ENCODE measurements at places on chromosomes 7 and 10.

- DNase-seq: no peak
Observed at GRCh38 chr7:45699015-45699309, 124.8 kb downstream of the ADCY1 start.

DNA sequence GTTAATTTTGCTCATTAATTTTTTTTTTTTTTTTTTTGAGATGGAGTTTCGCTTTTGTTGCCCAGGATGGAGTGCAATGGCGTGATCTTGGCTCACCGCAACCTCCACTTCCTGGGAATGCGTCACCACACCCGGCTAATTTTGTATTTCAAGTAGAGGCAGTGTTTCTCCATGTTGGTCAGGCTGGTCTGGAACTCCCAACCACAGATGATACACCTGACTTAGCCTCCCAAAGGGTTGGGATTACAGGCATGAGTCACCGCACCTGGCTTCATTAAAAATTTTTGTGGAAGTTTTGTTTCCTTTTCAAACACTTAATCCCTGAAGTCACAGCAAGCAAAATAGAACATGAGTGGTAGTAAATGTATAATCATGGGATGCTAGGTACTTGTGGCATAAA lies 857.2 kb upstream of the PHF14 start:
- no peak for DNase-seq

- DNase-seq: no peak
Observed at GRCh38 chr10:52066383-52066782, 247.7 kb upstream of the DKK1 start.

GRCh38 chr10:11177926-11178471 lies 160.3 kb downstream of the CELF2 start:
- DNase-seq: no peak

All from pons (tissue), 1 donor.